Urinary bladder (tissue), 4 donors: ENCODE measurements at places on chromosomes 1 and 21.

DNA sequence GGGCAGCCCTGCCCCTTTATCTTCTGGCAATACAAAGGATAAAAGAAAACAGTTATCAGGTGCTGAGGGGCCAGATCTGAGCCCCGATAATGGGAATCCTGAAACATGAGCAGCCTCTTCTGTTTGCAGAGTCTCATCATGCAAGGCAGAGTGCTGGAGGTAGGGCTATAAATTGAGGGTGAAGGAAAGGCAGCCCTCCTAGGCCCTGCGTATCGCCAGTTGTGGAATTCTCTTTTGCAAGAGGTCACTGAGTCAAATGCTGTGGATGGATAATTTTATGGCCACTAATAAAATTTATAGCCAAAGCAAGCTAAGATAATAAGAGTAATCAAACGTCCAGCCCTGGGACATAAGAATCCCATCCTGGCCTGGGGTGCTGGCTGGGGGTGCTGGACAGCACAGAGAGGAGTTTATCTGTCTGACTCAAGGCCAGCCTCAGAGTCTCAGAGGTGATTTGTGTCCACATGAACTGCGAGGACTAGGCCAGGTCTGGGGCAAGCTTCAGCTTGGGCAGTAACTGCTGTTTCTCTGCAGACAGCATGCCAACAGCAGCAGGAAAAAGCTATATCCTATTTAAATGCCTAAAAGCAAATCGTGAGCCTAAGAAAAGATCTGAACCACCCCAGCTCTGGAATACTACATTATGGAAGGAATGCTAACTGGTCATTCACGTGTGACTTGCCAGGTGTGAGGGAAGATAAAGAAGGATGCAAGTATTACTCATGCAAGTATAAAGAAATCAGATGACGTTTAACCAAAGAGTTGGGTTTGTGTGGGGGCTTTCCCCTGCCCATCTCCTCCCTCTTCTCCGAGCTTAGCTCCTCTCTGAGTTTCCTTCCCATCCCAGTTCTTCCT is 254.8 kb downstream of the KIF26B start:
- no peak for DNase-seq

DNA sequence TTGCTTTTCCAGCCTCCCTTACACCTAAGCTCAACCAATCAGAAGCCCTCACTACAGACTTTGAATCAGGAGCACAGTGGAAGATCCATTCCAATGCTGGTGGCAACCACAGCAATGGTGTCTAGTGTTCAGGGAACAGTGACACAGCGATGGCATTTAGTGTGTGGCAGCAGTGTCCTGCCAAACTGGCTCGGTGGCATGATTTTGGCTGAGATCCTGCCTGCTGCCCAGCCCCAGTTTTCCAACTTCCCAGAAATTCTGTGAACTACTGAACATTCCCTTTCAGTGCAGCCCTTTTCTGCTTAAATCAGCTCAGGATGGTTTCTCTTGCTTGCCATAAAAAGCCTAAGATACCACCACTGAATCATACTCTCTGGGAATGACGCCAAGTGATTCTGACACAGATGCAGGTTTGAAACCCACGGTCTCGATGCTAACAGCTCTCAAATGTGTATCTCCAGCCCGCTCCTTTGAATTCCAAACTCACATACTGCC is 8.8 kb downstream of the ASAP3 start:
- no peak for DNase-seq

GRCh38 chr1:98472878-98473277 is 188.6 kb upstream of the SNX7 start:
- DNase-seq, result no peak

DNA sequence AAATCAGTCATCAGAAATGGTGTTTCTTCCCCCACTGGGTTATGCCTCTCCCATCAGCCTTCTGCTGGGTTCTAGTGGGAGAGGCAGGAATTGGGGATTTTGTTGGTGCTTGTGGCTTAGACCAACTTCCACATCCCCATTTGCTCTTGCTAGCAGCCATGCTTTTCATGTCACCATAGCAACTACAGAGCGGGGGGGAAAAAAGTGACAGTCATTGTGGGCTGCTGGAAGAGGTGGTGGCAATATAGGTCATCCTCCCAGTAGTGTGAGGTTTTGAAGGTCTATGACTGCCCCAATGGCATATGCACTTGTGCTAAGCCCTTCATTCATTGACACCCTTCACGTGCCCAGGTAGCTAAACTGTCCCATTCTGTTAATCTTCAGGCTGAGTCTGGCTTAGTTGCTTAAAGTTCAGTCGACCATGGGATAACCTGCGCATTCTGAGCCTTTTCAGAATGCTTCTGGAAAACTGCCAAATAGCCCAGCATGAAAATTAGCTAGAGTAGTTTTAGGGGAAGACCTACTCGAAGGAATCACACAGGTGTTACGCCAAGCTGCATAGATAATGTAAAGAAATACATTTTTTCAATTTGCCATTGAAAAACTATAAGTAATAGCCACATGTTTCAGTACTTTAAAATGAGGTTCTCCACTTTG is 53.7 kb upstream of the ZNF326 start:
- no peak for DNase-seq

DNA sequence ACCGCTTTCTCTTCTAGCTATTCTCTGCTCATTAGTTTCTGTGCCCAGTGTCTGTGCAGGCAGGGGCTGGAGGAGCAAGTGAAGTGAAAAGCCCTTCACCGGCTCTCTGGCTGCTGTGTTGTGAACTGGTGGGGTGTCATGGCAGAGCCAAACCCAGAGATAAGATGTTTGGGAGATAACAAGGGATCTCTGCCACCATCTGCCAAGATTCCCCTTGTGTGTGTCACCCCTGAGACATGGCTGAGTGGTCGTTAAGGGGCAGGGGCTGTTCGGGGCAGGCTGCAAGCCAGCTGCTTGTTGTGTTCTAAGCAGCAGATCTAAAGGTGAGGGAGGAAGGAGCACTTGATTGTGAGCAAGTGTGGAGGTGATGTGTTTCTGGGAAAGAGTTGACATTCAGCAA is 24.5 kb downstream of the CNIH3 start:
- no peak for DNase-seq

DNA sequence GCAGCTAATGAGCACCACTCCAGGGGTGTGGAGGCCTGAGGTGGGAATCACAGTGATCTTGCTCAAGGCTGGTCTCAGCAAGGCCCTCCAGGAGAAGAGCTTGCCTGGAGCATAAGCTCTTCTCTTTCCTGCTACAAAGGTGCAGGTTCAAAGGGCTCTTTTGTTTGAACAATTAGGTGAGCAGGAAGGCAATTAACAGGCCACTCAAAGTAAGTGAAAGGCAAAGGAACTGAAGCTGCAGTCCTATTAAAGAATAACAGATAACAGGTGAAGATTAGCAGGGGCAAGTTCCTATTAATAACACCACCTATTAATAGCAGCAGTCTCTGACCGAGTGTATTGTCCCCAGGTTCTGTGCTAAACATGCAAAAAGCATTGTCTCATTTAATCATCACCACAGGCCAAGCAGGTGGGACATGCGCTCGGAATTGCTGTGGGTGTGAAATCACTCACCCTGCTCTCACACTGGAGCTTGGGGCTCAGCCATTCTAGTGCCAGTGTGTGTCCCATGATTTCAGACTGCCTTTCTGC is 113.8 kb downstream of the RHOU start:
- DNase-seq, result no peak

DNA sequence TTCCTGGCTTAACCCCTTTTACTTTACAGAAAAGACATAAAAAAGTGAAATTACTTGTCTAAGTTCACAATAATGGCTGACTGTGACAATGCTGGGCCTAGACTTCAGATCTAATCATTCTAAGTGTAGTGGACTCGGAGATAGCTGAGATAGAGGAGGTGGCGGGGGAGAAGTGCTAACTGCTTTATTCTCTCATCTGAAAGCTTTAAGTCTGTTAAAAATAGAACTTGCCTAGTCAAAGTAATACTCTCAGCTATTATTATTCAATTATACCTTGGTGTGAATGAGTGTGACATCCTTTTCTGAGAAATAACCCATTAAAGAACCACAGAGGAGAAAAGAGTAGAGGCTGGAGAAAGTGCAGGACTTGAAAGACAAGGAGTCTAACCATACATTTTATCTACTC is 96.1 kb upstream of the OLIG2 start:
- DNase-seq, result no peak

DNA sequence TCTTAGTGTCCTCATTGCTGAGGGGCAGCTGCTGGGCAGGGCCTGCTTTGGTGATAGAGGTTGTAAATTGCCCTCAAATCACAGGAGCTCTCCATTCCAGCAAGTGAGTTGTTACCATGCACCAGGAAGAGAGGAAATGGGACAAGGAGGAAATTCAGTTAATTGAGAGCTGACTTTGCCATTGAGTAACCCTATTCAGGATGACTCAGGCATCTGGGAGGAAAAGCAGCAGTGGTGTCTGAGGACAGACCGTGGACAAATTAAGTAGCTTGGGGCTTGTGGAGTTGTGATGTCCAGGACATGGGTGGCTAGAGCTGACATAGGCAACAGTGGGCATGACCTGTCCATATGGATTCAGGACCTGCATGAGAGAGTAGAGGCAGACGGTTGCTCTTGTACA is 5.9 kb downstream of the ARHGEF10L start:
- DNase-seq, result no peak

DNA sequence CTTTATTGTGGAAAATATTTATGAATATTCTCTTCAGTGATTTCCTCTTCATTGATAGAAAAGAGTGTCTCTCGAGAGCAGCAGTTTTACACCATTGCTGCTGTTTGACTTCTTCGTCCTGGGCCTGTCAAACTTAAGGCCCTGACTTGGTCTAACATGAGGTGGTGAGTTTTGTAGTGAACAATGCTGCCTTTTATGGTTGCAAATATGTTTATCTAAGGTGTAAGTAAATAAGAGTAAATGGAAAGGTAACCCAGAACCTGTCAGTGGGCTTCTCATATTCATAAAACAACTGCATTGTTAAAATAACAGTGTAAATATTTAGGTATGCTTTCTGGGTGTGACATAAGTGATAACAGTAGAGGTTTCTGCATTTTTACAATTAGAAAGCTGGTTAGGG is 62.8 kb upstream of the SCCPDH start:
- no peak for DNase-seq
